NCI-H187 treated with DMSO at 0.1 percent for 48 hours (cell line): ENCODE measurements at places on chromosomes 3 and 15.
A peak's percentile ranks its signal among the peaks of the same experiment; 100 is the strongest.

- DNase-seq, result no peak
These were observed 35.5 kb downstream of the CACNA2D3 start for GRCh38 chr3:54157860-54158259.

DNA sequence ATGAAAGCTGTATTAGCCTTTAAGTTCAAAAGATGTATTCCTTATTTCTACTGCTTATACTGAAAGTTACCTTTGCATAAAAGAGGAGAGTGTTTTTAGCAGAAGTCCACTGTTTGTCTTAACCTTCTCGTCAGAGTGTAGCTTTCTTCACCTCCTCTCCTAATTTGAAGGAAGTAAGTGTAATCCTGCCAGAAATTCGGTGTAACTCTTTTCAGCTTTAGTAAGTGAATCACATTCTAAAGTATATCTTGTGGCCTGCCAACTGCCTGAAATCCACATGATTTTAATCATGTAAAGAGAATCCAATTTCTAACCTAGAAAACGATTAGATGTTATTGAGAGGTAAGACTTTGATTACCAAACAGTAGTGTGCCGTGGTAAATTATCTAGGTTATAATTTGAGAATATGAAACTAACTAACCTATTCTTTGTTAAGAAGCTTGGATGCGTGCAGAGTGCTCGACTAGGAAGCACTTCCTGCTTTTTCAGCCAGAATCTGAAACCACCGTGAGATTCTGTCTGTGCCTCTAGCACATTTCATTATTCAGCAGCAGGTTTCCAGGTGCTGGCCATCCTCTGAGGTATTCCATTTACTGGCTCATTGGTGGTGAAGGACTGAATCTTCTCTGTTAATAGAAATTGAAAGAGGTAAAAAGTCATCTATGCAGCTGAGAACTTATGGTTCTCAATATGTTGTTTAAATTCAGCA lies 7.5 kb downstream of the GYG1 start:
- DNase-seq, result peak; percentile 17

GRCh38 chr15:71348597-71348996 lies 233.3 kb downstream of the THSD4 start:
- DNase-seq, result no peak

DNA sequence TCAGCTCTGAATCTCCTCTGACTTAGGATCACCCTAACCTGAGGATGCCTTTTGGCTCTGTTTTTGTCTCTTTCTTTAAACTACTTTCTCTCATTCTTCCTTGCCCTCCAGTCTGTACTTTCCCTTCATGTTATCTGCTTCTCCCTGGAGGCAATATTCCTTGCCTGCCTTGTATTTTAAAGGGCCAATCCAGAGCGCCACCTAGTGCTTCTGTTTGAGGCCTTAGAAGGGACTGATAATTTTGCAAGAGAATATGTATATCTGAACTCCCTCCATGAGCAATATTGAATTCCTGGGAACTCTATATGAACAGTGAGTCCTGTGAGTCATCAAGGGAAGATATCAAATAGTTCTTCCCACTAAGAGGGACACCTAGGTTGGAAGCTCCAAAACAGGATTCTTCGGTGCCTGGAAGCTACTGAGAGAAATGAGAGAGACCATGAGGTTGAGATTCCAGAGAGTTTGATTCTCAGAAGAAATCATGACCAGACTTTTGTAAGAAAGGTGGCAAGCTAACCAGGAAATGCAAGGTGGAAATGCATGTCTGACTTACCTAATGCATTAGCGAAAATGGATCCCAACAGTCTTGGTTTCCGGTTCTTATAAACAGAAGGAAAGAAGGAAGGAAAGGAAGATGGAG lies 203.8 kb upstream of the CD96 start:
- DNase-seq, result no peak

- DNase-seq, result no peak
These were observed 108.8 kb downstream of the SQOR start for GRCh38 chr15:45743426-45744235.

GRCh38 chr15:85603160-85603559 lies 191.6 kb downstream of the KLHL25 start:
- no peak for DNase-seq
